ENCODE measurements at places on chromosomes 7 and 10.

DNA sequence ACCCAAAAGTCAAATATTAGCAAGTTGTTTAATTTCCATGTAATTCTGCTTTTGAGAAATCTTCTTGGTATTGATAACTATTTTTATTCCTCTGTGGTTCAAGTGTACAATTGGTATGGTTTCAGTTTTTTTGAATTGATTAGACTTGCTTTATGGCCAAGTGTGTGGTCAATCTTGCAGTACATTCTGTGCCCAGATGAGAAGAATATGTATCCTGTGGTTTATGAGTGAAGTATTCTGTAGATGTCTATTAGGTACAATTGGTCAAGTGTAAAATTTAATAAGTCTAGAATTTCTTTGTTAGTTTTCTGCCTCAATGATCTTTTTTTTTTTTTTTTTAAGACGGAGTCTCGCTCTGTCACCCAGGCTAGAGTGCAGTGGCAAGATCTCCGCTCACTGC lies 36.6 kb upstream of the C7orf33 start:
- DNase-seq: no peak

- no peak for DNase-seq
These were observed 24.7 kb upstream of the YAE1 start for GRCh38 chr7:39541511-39541910.

DNA sequence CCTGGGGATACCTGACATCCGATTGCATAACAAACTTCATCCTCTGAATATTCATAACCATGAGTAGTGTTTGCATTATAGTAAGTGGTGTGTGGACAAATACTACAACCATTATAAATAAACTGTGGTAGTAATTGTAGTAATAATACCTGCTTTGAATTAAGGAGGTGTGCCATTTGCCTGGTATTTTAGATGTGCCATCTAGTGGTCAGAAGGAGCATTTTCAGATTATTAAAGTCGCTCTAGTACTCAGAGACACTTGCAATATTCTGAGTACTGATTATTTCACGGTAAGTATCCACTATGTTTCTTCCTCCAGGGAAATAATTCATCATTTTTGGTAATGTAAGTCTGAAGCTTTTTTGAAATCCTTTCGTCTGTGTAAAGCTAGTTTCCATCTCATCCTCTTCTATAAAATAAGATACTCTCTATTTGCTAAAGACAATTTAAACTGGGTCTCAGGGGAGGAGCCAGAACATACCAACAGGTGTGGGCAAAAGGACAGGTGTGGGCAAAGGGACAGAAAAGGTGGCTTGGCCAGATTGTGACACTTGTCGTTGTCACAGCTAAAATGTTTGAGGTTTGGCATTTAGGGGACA lies 115.3 kb upstream of the WDR11 start:
- no peak for DNase-seq

DNA sequence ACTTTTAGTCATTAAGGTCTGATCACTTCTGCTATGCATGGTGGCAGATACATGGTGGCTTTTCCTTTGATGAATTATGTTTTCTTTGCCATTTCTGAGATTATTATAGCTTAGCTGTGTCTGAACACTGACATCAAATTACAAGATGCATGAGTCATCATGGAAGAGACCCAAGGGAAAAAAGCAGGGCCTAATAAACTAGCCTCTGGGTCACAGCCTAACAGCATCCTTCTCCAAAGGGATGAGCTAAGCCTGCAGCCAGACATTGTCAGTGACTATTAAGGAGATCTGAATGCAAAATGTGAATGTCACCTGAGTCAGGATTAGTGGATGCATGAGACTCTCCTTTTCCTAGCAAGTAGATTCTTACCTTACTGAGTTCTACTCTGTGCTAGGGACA lies 19.1 kb upstream of the OGDHL start:
- no peak for DNase-seq

DNA sequence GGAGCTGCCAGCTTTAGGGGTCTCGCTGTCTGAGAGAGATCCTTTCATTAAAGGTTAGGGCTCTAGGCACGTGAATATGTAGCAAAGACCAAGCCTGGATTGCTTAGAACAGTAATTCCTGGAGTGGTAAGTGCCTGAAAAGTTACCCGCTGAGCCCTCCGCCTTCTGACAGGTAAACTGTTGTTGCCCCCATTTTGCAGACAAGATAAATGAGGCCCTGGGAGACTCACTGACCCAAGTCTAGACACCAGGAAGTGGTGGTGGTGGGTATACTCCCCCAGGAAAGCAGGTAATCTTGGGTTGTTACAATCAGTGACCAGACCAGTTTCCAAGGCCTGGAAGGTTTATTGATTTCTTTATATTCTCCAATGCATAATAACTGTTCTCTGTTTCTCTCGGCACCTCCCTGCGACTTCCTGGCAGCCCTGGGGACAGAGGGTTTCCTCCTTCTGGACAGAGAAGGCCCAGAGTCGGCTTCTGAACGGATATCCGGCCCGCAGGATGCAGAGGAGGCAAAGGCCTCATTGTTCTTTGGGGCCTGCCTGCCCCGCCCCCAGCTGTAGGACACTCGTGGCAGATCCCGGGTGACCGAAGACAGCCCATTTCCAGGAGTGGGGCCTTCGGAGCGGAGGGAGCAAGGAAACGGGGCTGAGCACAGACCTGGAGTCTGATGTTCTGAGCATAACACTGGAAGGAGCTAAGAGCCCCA lies 1.3 kb upstream of the GRK5 start:
- peak; percentile 38 for DNase-seq

GRCh38 chr7:2800931-2801688 lies 43.0 kb downstream of the GNA12 start:
- no peak for DNase-seq

DNA sequence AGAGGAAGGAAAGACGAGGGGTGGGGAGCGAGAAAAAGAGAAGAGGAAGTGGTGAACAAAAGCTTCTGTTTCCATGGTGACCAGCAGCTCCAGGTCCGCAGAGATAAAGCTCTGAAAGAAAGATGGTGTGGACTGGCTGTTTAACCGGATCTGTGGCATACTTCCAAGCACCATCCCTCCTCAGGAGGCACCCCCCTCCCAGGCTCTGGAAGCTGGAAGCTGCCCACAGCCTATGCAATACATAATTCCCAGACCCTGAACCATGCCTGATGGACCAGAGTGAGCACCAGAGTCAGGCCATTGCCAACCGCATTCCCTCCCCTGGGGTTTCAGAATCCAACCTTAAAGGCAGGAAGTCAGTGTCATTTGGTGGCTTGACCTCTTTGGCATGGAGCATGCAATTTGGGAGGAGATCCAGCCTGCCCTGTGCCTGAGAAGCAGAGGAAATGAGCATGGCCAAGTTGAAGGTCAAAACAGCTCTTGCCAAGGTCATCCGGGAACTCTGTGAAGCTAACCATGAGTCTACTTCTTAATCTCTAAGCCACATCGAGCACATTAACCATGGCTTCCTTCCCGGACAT lies 22.2 kb upstream of the CPXM2 start:
- no peak for DNase-seq

DNA sequence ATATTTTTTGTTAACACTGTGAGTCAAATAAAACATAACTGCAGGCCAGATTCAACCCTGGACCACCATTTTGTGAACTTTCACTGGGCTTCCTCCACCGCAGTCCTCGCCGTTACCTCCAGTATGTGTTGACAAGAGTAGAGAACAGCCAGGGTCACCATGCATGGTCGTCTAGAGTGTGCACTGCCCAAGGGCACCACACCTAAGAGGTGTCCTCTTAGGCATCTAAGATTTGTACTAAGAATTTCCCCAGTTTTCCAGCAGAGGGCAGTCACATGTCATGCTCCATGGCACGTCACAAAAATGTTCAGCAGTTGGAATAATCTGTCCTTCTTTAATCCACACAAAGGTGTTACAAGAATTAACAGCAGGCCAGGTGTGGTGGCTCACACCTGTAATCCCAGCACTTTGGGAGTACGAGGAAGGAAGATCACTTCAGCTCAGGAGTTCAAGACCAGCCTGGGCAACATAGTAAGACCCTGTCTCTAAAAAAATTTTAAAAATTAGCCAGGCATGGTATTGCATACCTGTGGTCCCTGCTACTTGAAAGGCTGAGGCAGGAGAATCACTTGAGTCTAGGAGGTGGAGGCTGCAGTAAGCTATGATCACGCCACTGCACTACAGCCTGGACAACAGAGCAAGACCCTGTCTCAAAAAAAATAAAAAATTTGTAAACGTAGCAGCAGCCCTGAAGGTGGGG lies 71.2 kb upstream of the FOXK1 start:
- peak; percentile 36 for DNase-seq

GRCh38 chr7:135168489-135169140 lies 1.9 kb downstream of the CYREN start:
- DNase-seq: no peak

DNA sequence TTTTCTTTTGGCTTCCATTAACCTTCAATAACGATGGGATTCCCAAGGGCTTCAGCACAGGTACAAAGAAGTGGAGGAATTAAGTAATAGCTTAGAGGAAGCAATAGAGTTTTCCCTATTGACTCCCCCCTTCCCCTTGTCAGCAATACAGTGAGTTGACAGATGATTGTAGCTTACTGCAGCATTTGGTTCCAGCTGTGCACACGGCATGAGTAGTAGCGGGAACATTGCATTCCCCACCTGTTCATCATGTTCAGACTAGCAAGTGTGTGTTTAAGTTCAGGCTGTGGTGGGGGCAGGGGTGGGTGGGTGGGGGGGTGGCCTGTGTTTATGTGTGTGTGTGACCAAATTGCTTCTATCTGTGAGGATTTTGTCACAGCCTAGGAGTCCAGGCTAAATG lies 4.6 kb upstream of the ADRA2A start:
- no peak for DNase-seq

GRCh38 chr7:158164101-158165095 lies 423.2 kb downstream of the PTPRN2 start:
- DNase-seq: no peak

DNA sequence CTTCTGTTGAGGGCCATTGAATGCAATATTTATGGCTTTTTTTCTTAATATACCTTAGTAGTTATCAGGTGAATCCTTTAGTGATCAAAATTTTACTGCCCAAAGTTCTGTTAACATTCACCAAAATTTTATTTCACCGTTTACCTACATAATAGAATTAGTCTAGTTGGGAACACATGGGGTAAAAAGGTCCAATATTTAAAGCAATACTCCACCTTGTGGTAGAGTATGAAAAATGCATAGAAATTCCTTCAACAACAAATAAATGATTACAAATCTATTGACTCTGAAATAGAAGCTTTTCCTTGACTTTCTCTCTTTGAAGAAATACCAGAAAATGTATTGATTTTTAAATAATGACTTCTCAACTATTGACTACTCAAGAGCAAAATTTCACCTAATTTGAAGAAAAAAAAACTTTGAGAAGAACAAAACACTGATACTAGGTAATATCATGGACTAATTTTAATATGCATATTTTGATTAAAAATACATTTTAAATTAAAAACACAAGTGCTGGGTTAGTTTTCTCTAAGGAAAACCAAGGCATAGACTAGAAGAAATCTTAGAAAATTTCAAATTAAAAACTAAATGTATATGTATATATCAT lies 43.3 kb downstream of the POLR1F start:
- DNase-seq: no peak

- DNase-seq: no peak
These were observed 16.0 kb downstream of the PALD1 start for GRCh38 chr10:70494536-70494935.

- peak; percentile 41 for DNase-seq
These were observed 1.5 kb upstream of the KAT6B start for GRCh38 chr10:74824900-74825370.

DNA sequence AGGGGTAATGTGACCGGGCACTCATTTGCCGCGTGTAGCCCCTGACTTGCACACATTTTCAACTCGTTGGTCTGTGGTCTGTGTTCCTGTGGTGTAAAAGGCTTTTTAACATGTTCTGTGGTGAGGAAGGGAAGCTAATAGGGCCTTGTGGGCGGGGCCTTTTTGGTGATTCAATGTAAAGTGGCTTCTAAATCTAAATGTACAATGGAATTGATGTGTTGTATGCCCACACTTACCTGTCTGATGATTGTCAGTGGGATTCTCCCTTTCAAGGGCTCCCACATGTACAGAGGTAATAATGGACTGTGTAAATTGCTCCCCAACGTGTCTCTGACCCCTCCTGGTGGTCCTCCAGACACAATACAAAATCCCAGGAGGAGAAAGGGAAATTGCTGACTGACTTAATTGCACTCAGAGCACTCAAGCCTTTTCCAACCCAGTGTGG lies 43.1 kb upstream of the GATAD1 start:
- no peak for DNase-seq

DNA sequence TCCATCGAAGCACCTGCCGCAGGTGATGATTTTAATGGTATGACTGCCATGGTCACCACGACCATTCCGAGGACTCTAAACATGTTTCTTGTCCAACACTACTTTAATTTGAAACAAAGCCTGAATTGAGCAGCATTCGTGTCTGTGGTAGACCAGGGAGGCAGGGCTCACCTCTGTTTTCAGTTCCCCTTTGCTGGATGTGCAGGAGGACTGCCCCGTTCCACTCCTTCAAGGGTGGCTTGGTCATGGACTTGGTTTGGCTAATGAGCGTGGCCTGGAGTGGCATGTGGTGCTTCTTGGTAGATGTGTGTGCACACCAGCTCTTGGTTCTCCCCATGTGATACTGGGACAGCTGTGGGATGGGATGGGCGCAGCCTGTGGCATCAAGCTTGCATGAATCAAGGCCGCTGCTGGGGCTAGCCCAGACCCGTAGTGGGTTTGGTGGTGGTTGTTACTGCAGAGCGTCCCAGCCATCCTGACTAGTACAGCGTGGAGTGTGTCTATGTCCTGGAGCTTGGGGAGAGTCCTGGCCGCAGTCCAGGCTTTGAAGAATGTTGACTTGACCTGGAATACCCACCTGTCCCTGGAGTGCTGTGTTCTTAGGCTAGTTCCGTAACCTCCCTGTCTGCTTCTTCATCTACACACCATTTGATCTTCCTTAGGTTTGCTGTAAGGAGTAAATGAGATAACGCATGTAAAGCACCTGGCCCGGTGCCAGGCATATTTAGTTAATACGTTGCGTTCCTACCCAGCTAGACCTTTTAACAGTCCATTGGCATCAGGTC lies 34.8 kb downstream of the MGMT start:
- DNase-seq: no peak

- DNase-seq: no peak
These were observed 17.1 kb upstream of the TMEM120A start for GRCh38 chr7:76011442-76011861.

GRCh38 chr7:128665057-128665456 lies 7.0 kb upstream of the GARIN1A start:
- DNase-seq: no peak

DNA sequence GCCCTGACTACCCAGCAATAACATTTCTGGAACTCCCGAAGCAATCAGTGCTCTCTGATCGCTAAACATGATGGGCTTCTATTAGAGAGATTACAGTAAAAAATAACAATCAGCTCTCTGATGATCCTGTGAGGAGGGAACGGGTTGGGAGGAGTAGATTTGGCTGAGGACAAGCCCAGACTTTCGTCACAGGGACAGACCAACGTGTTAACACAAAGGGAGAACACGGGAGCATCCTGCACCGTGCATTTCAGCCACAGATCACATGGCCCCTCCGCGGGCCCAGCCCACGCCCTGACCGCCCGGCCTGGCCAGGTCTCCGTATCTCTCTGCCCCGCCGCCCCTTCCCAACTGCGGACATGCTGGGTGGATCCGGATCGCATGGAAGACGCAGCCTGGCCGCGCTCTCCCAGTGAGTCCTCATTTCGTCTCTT lies 95.0 kb upstream of the AGBL3 start:
- peak; percentile 67 for DNase-seq

All from WTC11 (cell line).